ENCODE measurements at places on chromosomes 1 and 21.
A peak's percentile ranks its signal among the peaks of the same experiment; 100 is the strongest.

- no peak for DNase-seq
These were observed 54.3 kb downstream of the MORN1 start for GRCh38 chr1:2337081-2337480.

- DNase-seq: no peak
These were observed 15.7 kb upstream of the RCAN1 start for GRCh38 chr21:34630536-34631143.

DNA sequence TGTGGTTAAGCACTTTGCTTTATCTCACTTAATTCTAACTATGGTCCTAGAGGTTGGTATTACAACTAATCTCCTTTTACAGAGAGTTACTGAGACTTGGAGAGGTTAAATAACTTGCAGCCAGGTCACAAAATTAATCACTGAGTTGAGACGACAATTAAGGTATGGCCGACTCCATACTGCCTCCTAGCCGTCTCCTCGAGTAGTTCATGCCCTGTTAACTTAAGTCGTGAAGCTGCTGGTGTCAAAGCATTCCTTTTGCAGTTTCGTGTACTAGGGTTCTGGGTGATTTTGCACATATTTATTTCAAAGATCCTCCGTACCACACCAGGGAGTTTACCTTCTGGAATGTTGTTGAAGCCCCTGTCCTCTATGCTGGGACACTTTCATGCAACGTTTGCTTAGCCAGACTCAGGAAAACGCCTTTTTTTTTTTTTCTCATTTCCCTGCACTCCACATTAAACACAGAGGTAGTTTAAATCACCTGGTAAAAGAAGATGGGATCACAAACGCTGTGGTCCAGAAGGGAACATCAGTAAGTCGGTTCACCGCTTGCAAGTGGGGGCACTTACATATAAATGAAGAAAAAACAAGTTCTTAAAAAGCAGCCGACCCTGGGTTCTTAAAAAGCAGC is 570 bp upstream of the NEK7 start:
- no peak for DNase-seq

- DNase-seq: no peak
These were observed 130.8 kb downstream of the NOS1AP start for GRCh38 chr1:162200096-162200847.

GRCh38 chr1:153571706-153572105 is 6.1 kb upstream of the S100A2 start:
- no peak for DNase-seq

DNA sequence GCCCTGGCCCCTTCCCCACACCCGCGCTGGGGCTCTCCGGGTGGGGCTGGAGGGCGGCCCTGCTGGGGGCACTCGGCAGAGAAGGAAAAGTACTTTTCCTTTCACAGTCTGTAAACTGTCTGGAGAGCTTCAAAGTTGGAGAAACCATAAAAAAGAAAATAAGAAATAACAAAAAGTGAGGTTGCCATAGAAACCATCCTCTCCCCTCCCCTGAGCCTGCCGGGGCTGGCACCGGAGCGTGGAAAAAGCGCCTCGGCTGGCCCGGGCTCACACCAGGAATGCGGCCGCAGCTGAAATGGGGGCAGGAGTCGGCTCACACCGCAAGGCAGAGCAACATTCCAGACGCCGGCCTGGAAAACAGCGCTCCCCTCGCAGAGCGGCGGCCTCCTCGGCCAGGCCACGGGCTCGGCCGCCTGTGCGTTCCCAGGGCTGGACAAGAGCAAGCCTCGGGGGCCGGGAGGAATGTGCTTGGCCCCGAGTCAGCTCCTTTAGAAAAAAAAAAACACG is 69.2 kb downstream of the MORN1 start:
- peak; percentile 90 for DNase-seq

DNA sequence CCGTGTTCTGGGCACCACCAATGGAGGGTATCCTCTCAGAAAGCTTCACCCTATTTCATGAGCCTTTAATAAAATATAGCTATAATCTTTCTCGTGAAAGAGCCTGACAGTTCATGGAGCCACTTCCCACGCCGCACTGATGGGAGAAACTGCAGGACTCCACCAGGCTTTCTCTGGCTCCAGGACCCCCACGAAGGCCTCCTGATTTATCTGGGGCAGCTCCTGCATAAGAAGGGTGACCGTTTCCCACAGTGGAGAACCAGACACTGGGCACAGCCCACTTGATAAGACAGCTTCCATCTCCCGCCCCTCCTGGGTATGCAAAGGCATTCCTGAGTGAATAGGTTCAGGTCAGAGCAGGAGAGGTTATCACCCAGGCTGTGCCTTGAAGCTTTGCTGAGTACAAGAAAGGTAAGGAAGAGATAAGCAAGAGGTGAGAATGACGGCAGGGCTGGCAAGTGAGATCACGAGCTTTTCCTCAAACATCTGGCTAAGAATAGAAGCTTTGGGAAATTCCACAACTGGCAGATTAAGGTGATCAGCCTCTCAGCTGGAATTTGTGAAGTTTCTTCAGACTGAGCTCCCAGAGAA is 499.8 kb downstream of the KIF26B start:
- no peak for DNase-seq

DNA sequence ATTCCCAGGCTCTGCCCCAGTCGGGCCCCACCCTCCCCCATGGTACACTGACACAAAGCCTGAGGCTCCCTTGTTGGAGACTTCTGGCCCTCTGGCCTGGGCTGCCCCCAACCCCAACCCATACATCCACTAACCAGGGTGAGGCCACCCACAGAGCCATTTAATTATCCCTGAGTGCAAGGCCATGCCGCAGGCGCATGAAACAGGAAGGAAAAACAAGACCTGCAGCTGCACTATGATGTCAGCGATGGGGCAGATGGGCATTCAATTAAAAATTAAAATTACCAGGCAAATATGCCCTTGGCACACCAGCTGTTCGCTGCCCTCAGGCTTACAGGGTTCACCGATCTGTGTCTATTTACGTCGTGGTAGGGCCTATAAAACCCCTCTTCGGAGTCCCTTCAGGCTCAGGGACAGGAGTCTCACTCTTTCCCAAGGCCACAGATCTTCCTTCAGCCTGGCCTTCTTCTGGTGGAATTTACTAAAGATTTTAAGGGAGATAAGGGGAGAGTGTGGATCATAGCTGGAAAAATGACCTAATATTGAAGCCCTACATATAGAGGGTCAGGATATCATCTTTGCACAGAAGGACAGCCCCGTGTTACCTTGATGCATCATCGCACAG is 29.6 kb upstream of the RGS16 start:
- no peak for DNase-seq

DNA sequence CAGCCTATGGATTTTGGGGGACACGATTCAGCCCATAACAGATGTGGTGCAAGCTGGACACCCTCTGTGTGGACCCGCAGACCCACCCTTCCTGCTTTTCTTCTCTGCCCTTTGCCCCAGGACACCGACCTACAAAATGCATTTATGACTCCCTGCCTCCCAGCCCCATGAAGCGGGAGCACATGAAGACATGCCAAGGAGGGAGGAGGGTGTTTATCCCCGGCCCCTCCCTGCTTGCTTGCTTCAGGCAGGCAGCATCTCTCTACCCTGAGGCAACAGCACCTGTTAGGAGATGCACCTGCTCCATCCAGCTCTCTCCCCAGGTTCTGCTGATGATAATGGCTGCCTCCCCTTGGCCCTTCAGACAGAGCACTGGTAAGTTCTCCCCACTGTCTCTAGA is 187.5 kb downstream of the PSMG1 start:
- DNase-seq: no peak

DNA sequence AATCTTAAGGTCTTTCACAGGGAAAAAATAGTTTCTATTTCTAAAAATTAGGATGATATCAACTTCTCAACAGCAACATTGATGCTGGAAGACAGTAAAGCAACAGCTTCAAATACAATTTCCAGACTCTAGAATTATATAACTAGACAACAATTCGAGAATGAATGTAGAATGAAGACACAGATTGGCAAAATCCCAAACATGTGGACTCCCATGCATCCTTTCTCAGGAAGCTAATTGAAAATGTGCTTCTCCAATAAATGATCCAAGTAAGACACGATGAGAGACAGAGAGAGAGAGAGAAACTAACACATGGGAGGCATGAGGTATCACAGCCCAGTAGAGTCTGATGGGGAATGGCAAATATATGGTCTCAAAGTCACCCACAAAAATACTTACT is 21.5 kb upstream of the SIM2 start:
- no peak for DNase-seq

GRCh38 chr1:39668111-39668510 is 3.8 kb downstream of the NT5C1A start:
- no peak for DNase-seq

GRCh38 chr1:169733924-169734323 is at the start of gene SELE:
TSS of gene SELE (minus strand) at chr1:169734079. CDS start at chr1:169733612, 467 bp downstream.
- no peak for DNase-seq

GRCh38 chr1:224212618-224213061 is 29.6 kb downstream of the DEGS1 start:
- DNase-seq: peak; percentile 8

- DNase-seq: no peak
These were observed 14.2 kb upstream of the NIBAN1 start for GRCh38 chr1:184988506-184988905.

DNA sequence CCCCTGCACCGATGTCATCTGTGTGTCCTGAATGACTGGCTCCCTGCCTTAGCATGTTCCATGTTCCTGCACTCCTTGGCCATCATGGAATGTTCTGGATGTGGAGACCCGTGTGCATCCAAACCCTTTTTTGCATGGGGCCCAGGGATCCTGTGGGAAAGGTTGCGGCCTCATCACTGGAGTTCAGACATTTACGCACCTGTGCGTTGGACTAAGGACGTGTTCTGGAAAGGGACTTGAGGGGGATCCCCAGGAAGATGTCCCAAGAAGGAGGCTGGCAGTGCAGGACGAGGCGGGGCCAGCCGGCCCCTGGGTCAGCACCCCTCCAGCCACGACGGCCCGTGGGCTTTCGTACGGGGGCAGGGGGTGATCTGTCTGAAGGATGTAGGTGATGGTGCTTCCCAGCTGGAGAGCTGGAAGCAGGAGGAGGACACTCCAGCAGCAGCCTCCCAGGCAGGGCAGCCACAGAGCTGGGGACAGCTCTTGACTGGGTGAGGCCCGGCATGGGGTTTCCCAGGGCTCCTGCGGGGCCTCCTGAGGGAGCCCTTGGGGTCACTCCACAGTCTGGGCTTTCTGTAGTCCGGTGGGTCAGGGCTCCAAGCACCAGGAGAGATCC is 67.2 kb downstream of the SCCPDH start:
- DNase-seq: no peak

GRCh38 chr1:1438531-1439381 is 3.3 kb downstream of the VWA1 start:
- no peak for DNase-seq

DNA sequence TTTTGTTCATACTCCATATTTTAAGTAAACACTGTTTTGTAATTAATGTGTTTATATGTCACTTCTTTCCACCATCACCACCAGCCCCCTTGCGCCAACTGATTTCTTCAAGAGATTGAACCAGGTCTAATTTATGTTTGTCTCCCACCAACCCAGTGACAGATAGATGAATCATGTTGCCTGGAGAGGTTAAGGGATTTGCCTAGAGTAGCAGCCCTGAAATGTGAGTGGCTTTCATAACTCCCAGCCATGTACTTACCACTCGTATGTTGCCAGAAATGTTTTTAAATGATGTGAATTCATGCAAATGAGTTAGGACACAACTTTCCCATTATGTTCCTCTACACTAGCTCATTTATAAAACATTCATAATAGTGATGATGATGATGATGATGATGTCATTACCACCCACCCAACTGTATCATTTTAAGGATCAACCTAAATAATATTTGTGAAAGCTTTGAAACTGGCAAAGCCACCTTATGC is 86.9 kb downstream of the LRRC8D start:
- no peak for DNase-seq

GRCh38 chr1:65772607-65773006 is 20.1 kb upstream of the PDE4B start:
- no peak for DNase-seq

DNA sequence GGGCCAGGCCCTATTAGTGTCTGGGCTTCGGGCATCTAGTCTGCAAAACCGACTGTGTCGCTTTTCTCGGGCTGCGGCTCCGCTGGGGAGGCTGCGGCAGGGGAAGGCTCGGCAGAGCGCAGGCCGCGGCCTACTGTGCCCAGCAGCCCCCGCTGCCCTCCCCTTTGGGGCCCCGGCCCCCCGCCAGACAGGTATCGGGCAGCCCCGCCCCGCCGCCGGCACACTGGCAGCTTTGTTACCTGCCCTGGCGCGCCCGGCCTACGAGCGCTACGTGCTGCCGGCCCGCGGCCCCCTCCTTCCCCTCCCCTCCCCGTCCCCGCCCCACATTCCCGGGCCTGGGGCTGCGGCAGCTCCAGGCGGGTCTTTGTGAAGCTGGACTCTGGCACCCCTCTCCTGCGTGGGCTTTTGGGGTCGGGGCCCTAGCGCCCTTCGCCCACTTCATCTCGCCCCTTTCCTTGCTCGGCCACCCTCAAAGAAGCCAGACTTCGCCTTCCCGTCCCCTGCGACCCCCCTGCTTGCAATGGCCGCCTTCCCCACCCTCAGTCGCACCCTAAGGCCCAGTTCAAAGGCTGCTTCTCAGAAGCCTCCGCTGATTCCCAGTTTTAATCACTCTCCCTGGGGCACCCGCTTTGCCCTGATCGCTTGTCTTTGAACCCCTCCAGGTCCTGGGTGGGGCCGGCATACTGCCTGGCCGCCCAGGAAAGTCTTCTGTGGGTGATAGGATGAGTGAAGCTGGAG is 48.9 kb upstream of the SLC2A1 start:
- DNase-seq: peak; percentile 64

DNA sequence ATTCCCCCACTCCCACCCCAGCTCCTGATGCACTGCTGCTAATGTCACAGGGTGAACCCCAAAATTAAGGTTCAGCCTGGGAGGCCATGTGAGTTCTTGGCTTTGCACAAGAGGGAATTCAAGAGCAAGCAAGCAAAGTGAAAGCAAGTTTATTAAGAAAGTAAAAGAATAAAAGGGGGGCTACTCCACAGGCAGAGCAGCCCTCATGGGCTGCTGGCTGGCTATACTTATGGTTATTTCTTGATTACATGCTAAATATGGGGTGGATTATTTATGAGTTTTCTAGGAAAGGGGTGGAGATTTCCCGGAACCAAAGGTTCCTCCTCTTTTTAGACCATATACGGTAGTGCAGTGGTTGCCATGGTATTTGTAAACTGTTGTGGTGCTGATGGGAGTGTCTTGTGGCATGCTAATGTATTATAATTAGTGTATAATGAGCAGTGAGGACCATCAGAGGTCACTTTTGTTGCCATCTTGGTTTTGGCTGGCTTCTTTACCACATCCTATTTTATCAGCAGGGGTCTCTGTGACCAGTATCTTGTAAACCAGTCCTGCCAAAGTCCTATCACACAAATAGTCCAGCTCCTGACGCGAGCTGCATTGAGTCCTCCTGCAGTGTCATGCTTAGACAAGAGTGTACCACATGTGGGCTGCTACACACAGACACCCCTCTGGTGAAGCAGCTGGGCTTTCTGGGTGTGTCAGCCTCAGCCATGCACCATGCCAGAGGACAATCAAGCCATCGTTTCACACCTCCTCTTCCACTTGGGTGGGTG is 46.4 kb upstream of the CSF1 start:
- no peak for DNase-seq

DNA sequence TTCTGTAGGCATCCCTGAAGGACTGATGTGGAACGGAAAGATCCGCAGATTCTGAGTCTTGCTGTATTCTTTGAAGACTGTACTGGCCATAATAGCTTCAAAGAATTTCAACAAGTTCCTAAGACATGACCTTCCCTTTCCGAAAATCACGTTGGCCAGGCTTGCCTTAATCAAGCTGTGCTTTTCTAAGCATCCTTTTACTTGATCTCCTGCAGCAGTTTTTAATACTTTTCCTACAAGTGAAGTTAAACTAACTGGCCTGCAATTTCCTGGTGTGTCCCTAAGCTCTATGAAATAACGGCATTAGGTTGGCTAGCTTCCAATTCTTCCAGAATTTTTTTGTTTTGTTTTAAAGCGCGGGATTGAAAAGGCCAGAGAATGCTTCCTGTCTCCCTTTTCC is 40.3 kb downstream of the SPAG17 start:
- no peak for DNase-seq
